ENCODE measurements at places on chromosomes 13 and 19.

DNA sequence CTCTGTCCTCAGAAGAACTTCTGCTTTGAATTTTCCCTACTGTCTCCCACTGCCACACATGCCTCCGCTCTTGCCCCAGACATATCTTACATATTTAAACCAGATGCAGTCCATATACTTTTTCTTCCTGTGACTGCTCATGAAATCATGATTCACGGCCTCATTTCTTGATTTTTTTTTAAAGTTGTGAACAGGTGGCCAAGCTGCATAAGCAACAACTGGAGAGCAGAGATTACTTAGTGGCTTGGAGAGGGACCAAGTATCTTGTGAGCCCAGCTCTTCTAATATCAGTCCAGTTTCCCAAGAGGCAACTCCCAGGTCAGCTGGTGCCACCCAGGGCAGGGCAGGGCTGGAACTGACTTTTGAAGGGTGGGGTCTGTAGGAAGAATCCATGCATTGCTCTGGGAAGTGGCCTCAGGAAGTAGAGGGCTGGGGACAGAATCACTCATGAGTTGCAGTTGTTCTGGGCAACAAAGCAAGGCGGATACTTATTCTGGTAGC lies 152.4 kb downstream of the LMO7 start:
- no peak for DNase-seq

- DNase-seq, result no peak
These were observed 74.7 kb downstream of the FGF14 start for GRCh38 chr13:102327119-102327617.

DNA sequence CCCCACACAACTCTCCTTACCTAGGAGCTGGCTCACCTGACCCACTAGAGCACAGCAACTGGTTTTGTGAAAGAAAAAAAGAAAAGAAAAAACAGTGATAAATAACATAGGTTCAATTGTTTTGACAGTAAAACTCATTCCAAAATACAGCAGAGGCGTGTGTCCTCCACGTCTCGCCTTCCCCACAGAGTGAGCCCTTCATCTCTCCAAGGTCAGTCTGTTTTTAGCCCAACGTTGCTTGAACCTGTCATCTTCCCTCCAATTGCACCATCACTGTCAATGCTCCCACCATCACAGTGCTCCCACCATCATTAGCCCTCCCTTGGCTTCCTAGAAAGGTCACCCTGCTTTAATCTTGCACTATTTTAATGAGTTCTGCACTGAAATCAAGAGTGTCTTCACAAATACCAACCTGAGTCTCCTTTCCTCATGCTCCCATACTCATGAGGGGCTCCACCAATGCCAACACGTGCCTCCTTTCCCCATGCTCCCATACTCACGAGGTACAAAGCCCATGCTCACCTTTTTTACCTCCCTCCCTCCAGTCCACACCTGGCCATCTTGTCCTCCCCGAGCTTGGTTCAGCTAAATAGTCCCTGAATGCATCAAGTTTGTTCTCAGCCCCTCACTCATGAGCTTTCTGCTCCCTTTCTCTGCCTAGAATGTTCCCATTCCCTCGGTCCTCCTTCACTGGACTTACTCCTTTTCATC lies 103.7 kb downstream of the IRS2 start:
- DNase-seq, result no peak

- no peak for DNase-seq
These were observed 9.0 kb upstream of the ATXN8OS start for GRCh38 chr13:70098669-70099068.

GRCh38 chr13:21657538-21657937 lies 13.3 kb upstream of the FGF9 start:
- DNase-seq, result no peak

GRCh38 chr13:51945149-51945548 lies 66.1 kb downstream of the ATP7B start:
- no peak for DNase-seq

- DNase-seq, result no peak
These were observed 569.9 kb downstream of the UQCRFS1 start for GRCh38 chr19:28642787-28643683.

DNA sequence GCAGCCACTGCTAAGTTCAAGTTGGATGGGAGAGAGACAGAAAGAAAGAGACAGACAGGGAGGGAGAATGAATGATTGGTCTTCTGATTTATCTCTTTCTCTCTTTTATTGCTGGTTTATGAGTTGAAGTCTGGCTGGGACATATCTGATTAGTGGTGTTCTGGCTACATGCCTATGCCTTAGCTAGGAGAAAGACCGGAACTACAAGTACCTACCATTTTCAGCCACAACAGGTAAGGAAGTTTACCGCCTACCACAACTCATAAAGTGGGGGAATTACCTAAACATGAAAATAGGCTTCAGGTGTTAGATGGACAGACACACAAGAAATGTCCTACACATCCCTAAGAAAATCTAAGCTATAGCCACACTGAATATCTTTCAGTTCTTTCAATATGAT lies 36.6 kb upstream of the GPC6 start:
- no peak for DNase-seq

- no peak for DNase-seq
These were observed 103.7 kb downstream of the ABCC4 start for GRCh38 chr13:95197548-95197947.

DNA sequence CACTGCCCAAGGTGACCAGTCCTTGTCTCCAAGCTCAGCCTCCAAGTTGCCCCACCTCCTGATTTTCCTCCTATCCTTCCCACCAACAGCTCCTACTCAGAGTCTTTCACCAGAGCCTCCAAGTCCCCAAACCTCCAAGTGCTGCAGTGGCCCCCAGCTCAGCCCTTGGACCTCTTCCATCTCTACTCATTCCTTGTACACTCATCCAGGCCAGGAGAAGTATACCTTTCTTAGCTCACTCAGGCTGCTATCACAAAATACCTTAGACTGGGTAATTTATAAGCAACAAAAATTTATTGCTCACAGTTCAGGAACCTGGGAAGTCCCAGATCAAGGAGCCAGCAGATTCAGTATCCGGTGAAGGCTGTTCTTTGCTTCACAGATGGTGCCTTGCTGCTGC lies 11.3 kb downstream of the ATP7B start:
- DNase-seq, result no peak

GRCh38 chr13:73591861-73592260 lies 533.1 kb downstream of the KLF5 start:
- DNase-seq, result no peak

GRCh38 chr13:51236491-51236792 lies 14.2 kb downstream of the FAM124A start:
- no peak for DNase-seq

- no peak for DNase-seq
These were observed 9.5 kb upstream of the INSL3 start for GRCh38 chr19:17830567-17831418.

- no peak for DNase-seq
These were observed 9.4 kb downstream of the FLT1 start for GRCh38 chr13:28485551-28485950.

Data from CD4-positive, alpha-beta T cell treated with Interleukin-4 for 4 hours (primary cell).